ENCODE measurements at places on chromosomes 2 and 18. TPM values are rescaled to one million over a fixed set of nuclear protein-coding genes. Genes with fewer than 3 reads are reported as not detected.

The RGPD4 gene
- 0.07 TPM for total RNA-seq

The STARD6 gene
- not detected for total RNA-seq

The CABYR gene
- 11.3 TPM for total RNA-seq

The RND3 gene
- 56.9 TPM for total RNA-seq

The VIT gene
- not detected for total RNA-seq

The SLC9A4 gene
- not detected for total RNA-seq

The FOXI3 gene
- total RNA-seq: not detected

The ID2 gene
- total RNA-seq: 101 TPM

The SCN1A gene
- total RNA-seq: not detected

The LRRC30 gene
- not detected for total RNA-seq

The LIPG gene
- total RNA-seq: 0.03 TPM

The MAP3K19 gene
- not detected for total RNA-seq

The ST6GAL2 gene
- total RNA-seq: 19.4 TPM

The THAP4 gene
- 58.1 TPM for total RNA-seq

The TYMS gene
- total RNA-seq: 170 TPM

All from A549 treated with CpdA at 1 μM for 4 hours (cell line).